ENCODE measurements at places on chromosomes 16 and 17. TPM values are rescaled to one million over a fixed set of nuclear protein-coding genes. Genes with fewer than 3 reads are reported as not detected.

Gene MAP2K6
- 8.8 TPM for total RNA-seq

DNA sequence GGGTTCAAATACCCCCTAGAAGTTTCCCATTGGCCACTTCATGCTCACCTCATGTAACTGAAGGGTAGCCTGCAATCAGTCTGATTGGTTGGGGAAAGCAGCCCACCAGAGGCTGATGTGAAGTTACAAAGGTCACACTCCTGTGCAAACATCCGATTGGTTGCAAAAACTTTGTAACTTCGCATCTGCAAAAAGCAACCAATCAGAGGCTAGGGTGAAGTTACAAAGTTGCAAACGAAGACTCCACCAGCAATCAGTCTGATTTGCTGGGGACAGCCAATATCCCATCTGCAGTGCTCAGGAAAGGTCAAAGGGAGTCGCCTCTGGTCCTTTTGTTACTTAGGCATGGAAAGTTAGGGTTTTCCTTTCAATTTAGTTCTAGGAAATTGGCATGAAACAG lies 40.1 kb downstream of the TAOK1 start:
- no peak for DNase-seq

DNA sequence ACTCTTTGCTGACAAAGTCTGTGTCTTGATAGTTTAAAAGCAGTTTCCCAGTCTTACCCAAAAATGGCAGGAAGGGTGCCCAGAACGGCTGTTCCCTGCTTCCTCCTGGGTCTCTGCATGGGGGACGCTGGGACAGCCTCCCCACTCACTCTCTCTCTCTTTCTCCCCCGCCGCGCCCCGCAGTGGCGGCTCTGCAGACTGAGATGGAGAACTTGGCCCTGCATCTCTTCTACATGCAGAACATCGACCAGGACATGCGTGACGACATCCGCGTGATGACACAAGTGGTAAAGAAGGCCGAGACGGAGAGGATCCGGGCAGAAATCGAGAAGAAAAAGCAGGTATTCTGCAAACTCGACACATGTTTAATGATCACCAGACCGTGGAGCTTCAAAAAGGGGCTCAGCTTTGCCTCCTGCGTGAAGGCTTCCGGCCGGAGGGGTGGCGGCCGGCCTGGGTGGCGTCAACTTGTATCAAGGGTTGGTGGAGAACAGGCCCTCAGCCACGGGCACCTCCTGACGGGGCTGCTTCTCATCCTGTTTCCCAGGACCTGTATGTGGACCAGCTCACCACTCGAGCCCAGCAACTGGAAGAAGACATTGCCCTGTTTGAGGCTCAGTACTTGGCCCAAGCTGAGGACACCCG lies 22.0 kb downstream of the CCDC40 start:
- DNase-seq: no peak

DNA sequence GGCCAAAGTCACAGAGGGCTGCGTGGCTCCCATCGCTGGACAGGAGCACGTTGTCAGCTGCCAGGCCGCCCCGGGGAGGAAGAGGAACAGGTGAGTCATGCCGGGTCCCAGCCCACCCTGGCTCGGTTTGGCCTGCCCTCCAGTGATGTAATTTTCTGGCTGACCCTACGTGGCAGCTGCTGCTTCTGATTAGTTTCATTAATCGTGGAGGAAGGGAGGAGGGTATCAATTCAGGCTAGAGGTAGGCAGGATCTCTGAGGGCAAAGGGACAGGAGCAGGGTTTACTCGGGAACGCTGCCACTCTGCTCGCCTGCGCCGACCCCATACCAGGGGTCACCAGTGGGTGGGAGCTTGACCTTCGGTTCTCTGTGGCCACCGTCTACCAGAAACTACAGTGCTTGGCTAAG lies 11.7 kb upstream of the SPATA32 start:
- DNase-seq: peak; percentile 52

GRCh38 chr17:66306446-66306845 lies 4.0 kb downstream of the PRKCA start:
- DNase-seq: peak; percentile 68

- no peak for DNase-seq
Measured at GRCh38 chr16:64346080-64346479, 775.8 kb downstream of the CDH11 start.

Measured in astrocyte (in vitro differentiated cells and primary cell).